Peyer's patch (tissue), 4 donors: ENCODE measurements at places on chromosomes 12 and 14. TPM values are rescaled to one million over a fixed set of nuclear protein-coding genes. Genes with fewer than 3 reads are reported as not detected.

GRCh38 chr14:103179094-103179493 is 55.8 kb downstream of the TNFAIP2 start:
- no peak for DNase-seq

GRCh38 chr12:118520214-118521035 is 144.1 kb downstream of the SUDS3 start:
- DNase-seq: no peak

DNA sequence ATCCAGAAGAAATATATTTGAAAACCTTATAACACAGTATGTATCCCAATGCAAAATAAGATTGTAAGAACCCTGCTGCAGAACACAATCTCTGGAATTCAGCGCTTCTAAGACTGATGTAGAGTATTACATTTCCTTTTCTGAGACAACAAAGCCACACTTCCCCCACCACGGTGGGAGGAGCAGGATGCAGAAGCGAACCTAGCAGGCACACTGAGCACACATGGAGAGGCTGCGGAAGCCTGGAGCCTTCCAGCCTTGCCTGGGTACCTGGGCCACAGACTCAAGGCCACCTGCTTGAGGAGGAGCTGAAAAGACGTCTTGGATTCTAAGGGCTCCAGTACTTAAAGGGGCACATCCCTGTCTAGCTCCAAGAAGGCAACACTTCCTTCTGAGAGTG is 46.4 kb downstream of the TCHP start:
- no peak for DNase-seq

GRCh38 chr14:51552768-51553404 is 98.8 kb upstream of the FRMD6 start:
- no peak for DNase-seq

DNA sequence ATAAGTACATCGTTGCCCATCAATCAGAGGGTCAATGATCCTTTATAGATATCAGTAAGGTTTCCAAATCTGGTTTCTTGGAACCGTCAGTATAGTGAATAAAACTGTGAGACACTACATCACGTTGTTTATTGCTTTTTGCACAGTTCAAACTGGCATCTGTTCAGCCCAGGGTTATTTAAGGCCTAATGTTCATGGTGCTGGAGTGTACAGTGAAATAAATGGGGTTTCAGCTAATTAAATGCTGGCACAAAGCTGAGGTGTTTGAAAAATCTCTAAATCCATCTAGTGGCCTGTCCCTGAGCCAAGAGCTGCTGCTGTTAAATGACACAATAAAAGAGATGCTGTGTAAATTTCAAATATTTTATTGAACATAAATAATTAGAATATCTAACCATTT is 69.9 kb downstream of the RPS29 start:
- DNase-seq: no peak

DNA sequence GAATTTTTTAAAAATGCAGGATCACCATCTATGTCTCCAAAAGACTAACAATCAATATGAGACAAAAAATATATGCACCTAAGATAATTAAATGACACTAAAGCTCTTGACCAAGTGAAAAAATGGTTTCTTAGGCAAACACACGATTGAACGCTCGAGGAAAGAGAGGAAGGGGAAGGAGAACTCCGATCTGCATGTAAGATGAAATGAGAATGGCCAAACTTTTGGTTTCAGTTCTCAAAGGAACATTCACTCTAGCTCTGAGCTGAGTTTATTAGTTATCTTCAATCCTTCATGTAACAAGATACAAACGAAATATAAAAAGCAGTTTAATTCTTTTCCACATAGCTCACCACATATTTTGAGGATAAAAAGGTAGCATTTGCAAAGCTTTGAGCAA is 2.8 kb downstream of the DYRK4 start:
- no peak for DNase-seq

DNA sequence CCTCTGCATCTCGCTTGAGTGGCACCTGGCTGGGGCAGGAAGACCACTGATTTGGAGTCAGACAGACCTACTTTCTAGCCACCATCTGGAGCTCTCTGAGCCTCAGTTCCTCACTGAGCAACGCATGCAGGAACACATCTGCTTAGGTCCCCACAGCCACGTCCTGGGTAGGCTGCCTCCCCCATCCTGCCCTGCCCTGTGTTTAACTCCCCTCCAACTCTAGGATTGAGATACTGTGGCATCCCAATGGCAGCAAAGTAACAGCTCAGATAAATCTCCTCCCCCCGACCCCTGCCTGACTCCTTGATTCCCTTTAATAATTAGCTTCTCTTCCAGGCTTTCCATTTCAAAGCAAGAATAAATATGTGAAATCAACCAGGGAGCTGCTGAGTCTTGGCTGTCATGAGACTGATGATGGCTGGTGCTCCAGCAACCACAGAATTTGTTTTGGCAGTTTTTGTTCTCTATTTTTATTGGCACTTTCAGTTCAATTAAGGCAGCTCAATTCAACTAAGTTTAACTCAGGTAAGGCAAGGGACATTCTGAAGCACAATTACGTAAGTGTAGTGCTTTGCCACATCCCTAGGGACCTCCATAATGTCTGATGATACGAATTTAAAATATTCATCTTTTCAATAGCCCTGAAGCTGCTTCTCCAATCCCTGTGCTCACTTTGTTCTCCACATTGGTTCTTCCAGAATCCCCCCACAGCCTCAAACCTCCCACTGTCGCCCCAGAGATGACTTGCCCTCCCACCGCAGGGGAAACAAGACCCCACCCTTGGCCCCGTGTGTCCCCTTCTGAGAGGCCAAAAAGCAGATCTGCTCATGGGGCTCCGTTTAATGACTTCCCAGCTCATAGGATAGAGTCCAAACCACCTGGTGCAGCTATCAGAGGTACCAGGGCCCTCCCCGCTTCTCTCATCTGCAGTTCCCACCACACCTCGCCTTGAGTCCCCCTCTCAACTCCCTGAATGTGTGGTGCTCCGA is 58.2 kb downstream of the ESR2 start:
- DNase-seq: peak; percentile 87

GRCh38 chr12:130414381-130414780 is 76.7 kb downstream of the PIWIL1 start:
- DNase-seq: no peak

DNA sequence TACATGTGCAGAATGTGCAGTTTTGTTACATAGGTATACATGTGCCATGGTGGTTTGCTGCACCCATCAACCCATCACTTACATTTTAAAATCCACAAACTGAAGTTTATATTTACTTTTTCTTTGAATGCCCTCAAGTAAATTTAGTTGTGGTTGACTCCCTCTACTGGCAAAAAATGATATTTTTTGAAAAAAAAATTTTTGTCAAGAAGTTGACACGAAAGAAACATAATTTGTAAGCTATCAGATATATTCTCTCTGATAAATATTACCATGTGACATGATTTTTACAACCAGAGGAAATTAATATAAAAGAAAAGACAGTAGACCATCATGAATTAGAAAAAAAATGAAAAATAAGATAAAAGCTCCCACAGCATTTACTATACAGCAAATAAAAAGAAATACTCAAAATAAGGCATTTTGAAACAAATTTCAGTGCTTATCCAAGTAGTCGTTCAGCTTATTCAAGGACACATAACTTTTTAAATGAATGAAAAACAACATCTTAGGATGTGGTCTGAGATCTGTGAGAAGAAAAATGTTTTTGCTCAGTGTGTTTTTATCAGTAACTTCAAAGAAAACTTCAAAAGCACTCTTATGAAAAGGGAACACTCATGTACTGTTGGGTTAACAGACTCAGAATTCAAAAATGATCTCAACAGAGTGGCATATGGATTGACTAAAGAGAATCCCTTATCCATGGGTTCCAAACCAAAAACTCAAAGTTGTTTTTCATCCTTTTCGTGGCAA is 30.0 kb upstream of the GRIP1 start:
- no peak for DNase-seq

- no peak for DNase-seq
Observed at GRCh38 chr14:34615507-34615906, 14.4 kb downstream of the SNX6 start.

- no peak for DNase-seq
Observed at GRCh38 chr14:53462931-53463778, 310.0 kb upstream of the DDHD1 start.

- DNase-seq: no peak
Observed at GRCh38 chr12:62659453-62660295, 193.0 kb downstream of the MON2 start.

DNA sequence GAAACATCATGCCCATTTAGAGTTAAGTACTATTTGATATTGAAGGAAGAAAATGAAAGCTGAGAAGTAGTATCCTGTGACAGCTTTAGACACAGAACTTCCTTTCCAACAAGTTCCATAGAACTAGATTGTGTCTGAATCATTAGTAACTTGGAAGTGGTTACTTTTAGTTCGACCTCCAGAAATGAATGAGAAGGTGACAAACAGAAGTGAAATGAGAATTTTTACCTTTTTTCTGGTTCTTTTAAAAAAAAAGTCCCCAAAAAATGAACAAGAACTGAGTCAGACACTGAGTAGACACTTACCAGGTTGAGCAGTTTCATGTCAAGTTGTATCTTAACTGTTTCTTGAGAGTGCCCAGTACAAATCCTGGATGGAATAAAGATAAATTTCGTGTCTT is 3.0 kb downstream of the ATP6V0A2 start:
- no peak for DNase-seq

GRCh38 chr12:24742378-24742777 is 206.5 kb downstream of the BCAT1 start:
- DNase-seq: peak; percentile 65

- no peak for DNase-seq
Observed at GRCh38 chr14:24852312-24853060, 197.5 kb downstream of the STXBP6 start.

DNA sequence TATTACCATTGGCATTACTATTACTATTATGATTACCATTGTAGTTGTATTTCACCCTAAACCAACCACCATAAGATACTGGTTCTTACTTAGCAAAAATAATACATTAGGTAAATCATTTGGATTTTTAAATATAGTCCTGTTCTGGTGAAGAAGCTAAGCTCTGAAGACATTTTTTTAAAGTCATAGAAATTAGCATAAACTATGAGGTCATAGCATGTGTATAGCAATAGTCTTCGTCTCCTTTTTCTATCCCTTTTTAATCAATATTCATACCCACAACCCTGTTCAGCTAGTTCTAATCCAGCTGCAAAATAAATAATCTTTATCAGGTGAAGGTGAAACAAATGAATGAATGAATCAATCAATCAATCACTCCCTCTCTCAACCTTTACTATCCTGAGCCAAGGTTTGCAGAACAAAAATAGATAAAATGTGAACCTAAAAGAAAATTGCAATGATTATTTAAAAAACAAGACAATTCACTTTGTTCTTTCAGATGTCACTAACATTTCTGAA is 134.5 kb downstream of the STXBP6 start:
- no peak for DNase-seq

GRCh38 chr12:20475542-20475941 is 107.2 kb downstream of the PDE3A start:
- no peak for DNase-seq

- DNase-seq: no peak
Observed at GRCh38 chr12:20105943-20106342, 262.4 kb upstream of the PDE3A start.

DNA sequence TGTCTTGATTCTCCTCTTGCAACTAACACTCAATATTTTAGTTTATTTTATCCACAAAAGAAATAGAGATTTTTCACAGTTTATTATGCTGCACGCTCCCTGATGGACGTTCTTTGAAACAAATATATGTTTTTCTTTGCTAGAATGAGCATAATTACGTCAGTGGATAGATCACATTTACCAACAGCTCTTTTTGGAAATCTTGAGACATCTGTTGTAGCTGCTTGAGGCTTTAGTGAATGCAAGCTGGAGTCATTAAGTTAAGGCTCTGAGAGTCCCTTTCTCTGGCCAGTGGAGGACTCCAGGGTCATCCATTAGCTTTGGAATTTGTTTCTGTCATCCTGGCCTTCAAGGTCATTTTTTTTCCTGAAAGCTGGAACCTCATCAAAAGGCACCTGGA is 405.6 kb upstream of the TMEM132C start:
- no peak for DNase-seq

GRCh38 chr14:83556746-83557453 is 1973.0 kb upstream of the FLRT2 start:
- DNase-seq: no peak

- no peak for DNase-seq
Observed at GRCh38 chr14:52769887-52770286, 21.5 kb downstream of the GNPNAT1 start.

DNA sequence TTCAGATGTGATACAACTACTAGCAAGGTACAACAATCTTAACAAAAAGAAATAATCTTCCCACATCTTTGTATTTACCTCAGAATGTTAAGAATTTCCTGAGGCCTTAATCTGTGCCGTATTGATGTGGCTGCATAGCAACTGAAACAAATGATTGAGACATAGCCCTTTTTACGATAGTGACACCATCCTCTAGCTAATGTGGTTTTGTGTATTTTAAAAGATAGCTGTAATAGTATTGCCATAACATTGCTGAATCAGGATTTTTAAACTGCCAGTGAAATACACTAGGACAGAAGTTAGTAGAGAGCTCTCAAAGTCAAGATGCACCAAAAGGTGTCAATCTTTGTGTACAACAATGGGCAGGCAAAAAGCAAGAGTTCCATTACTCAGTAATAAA is 11.9 kb downstream of the NPAS3 start:
- no peak for DNase-seq

GRCh38 chr12:124437617-124438436 is 129.6 kb downstream of the NCOR2 start:
- no peak for DNase-seq

DNA sequence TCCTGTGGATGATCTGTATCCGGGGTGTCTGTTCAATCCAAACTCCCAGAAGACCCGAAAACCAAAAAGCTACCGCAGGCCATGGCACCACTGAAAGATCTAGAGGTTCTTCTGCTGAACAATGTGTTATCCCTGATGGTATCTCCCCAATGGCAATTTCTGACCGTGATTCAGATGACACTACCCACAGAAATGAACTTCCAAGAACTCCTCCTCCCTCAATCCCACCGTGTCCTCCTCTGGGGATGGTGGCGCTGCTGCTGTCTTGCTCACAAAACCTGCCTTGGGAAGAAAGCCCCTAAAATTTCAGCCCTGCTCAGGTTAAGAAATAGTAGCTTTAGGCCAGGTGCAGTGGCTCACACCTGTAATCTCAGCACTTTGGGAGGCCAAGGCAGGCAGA is 7.8 kb downstream of the CRACR2A start:
- DNase-seq: no peak

Gene CLEC2B
- 3.3 TPM for total RNA-seq

Gene MEG3
- total RNA-seq: 135 TPM

Gene KLRC4
- total RNA-seq: not detected

Gene LRFN5
- 0.67 TPM for total RNA-seq

Gene OR4E2
- total RNA-seq: not detected

Gene MDGA2
- not detected for total RNA-seq

Gene CCDC177
- not detected for total RNA-seq

Gene CCDC38
- total RNA-seq: not detected

Gene NKX2-8
- not detected for total RNA-seq
